Stimulated activated CD4-positive, alpha-beta T cell treated with anti-CD3 and anti-CD28 coated beads, TNF-alpha, amount 100 ng/mL, for 24 hours (primary cell): ENCODE measurements at places on chromosomes 1 and 21.

DNA sequence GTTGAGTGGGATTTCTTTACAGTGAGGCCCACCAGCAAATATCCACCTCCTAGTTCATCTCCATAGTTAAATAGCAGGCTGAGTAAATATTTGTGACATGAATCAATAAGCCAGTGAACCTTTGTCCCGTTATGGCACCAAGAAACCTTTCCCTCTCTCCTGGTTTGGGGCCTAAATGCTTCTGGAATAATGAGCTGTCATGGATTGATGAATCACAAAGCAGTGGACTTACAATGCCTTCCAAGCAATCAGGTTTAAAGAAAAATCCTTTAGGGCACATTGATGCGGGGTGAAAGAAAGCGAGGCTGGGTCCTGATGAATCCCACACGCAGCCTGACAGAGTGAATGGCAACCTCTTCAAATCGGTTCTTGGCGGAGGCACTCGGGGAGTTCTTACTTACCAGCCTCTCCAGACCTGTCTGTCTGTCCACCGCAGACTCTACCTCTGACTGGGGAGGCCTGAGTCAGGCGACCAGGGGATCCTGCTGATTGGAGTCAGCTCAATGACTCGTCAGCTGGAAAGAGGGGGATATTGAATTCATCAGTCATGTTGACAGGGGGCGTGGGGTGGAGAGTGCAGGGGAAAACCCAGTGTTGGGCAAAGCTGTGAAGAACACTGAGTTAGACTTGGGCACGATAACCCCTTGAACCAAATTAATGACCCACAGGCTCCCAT lies 247.3 kb downstream of the PLPP3 start:
- DNase-seq, result no peak

- DNase-seq, result no peak
Observed at GRCh38 chr1:89490389-89490788, 34.2 kb upstream of the LRRC8B start.

DNA sequence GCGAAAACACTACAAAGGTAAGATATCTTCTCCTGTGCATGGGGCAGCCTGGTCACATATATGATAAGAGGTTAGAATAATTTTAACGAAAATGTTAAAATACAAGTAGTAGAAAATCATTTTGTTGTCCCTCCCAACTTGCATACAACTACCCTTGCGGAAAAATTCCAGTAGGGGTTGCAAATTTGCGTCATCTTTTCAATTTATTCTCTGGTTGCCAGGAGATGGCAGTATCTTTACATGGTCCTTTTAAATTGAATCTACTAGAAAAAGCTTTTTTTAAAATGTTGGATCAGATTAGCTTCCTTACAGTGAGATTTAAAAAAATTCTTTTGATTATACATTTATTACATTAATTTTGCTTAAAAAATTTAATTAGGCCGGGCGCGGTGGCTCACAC lies 10.9 kb downstream of the S100PBP start:
- DNase-seq, result no peak

- no peak for DNase-seq
Observed at GRCh38 chr1:152388889-152389288, 25.2 kb downstream of the CRNN start.

DNA sequence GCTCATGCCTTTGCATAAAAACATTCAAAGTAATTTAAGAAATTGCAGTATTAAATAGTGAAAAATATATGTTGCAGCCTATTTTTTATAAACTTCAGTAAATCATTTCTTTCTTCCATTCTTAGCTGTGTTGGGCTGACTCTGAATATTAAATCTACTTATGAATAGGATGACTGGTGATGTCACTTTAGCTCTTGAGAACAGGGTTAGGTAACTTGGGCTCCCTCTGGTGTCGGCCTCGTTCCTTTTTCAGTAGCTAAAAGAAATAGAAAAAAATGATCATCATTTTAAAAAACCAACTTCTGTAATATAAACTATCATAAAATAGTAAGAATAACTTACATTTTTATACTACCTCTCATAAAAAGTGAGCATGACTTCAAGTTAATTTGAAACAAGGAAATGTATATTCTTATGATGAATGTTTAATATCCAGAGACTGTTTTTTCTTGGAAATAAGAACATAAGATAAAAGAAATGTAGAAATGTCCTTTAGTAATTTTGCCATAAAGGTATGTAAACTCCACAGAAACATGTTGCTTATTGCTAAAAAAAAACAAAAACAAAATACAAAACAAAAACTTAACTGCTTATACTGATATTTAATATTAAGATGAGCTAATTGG lies 26.8 kb upstream of the NCAM2 start:
- peak; percentile 0 for DNase-seq

DNA sequence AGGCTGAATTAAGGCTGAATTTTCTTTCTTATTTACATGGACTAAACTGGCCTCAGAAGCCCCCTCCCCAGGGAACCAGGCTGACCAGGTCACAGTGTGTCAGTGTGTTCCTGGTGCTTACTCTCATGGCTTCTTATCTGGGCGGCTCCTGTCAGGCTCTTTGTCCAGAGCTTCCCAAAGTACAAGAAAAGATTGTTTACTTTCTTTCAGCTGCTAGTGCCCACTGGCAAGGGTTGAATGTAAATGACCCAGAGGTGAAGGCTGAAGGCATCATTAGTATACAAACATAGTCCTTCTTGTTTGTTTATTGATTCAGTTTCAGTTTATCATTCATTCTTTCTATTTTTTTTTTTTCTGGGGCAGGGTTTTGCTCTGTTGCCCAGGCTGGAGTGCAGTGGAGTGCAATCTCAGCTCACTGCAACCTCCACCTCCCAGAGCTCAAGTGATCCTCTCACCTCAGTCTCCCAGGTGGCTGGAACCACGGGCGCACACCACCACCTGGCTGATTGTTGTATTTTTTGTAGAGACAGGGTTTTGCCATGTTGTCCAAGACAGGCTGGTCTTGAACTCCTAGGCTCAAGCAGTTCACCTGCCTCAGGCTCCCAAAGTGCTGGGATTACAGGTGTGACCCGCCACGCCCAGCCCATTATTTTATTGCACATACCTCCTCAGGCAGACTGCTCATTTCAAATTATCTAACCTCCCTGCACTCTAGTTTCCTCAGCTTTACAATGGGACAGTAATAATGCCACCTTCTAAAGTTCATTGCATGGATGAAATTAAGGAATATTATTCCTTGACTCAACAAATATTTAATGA lies 9.8 kb upstream of the KDM4A start:
- DNase-seq, result no peak
